ENCODE measurements at places on chromosomes 7 and 10. TPM values are rescaled to one million over a fixed set of nuclear protein-coding genes. Genes with fewer than 3 reads are reported as not detected.

PSD gene
- polyA plus RNA-seq = 7.3 TPM

DNA sequence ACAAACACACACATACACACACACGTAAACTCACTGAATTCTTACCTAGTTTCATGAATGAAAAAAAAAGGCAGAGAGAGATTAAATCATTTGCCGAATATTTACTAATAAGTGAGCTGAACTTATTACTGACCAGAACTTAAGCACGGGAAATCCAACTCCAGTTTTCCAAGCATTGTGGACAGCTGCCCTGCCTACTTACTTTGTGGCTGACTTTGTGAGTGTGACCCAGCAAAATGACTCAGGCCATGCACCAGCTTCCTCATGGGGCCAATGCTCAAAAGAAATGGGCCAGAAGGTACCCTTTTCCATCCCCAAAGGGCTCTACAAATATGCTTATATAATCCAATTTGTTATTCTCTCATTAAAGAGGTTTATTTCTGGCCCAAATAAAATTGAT is 87.4 kb upstream of the RHOBTB1 start:
- DNase-seq = no peak

DNA sequence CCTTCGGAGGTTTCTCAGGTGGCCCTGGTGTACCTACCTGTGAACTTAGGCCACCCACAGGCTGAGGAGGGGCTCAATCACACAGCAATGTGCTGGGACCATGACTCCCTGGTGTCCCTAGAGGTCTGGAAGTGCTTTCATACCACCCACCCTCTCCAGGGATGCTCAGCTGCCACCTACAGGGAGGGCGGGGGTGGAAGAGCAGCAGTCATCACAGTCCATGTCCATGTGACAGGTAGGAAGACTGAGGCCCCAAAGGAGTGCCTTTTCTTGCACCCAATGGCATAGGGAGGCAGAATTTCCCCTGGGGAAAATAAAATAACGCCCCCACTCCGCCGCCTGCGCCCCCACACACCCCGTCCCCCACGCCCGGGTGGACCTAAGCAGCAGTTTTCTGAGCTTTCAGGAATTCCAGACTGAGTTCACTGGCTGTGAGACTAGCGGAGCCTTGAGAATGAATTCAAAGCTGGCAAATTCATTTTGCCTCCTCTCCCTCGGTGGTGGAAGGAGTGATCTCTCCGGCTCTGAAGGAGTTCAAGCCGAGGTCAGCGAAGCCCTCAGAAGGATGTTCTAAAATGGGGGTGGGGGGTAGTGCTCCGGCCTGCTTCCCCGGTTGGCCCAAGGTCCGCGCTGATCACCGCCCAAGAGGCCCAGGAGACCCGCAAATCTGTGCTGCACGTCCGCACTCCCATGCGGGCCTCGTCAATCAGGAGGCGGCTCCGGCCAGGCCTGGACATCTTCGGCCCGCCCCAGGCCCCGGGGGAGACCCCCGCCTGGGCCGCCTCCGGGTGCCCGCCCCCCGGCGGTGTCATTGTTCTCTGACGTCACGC is 2.1 kb upstream of the ZMIZ1 start:
- DNase-seq = no peak

- DNase-seq = no peak
Measured at GRCh38 chr10:122476333-122476695, 15.0 kb downstream of the HTRA1 start.

- DNase-seq = no peak
Measured at GRCh38 chr7:151398446-151399304, 11.2 kb downstream of the WDR86 start.

DNA sequence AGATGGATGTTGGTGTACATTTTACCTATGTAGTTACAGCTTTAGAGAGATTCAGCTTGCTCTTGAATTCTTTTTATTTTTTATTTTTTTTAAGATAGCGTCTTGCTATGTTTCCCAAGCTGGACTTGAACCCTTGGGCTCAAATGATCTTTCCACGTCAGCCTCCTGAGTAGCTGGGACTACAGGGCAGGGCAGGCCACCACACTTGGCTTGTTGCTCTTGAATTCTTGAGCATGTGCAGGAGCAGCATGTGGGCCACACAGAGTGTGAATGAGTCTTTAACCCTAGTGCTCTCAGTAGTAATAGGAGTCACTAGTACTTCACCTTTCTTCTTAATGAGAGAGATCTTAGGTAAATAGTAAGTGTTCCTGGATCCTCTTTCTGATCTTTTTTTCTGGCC is 26.7 kb upstream of the CYCS start:
- DNase-seq = no peak
